ENCODE measurements at places on chromosomes 11 and 22.

DNA sequence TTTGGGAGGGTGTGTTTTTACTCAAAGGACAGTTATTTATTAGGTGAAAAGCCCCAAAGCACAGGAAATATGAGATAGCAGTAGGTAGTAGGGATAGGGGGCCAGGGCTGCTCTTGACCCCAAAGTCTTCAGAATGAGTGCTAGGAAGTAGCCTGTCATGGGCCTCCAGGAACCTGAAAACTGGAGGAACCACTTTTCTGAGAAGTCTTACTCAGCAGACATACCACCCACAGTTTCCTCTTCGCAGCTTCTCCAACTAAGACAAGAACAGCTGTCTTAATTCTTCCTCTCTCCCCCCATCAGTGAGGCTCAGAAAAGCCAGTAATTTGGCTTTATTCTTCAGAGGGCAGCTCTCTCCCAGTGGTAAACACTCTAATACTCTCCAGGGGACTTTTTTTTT lies 84.0 kb upstream of the CTSC start:
- DNase-seq = no peak

DNA sequence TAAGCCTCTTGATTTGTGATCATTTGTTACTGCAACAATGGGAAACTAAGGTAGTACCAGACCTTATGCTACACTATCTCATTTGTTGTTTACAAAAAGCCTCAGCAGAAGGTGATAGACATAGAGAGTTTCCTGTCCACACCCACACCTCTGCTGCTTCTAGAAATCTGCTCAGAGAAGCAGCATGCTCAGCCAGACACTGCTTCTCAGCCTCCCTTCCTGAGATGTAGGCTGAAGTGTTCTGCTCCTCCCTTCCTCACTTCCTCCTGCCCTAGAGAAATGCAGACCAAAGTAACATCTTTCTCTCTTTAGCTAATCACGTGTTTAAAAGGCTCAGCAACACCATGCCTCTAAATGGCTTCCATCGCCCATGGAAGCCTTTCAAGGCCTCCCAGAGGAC lies 88.4 kb downstream of the SLC1A2 start:
- DNase-seq = no peak

DNA sequence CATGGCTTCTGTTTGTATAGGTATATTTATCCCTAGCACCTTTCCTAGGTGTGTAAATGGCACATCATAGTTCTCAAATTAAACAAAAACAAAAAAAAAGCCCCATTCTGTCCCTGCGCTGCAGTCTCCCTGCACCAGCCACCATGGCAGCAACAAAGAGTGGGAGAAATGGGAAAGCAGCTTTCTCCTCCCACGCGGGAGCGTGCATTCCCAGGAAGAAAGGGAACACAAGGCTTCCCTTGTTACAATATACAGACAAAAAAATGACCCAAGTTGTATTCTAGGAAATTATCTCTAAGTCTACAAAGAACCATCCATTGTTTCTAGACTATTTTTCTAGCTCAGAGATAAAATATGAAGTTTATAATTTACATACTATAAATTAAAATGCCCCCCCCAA lies 16.1 kb upstream of the TMPRSS5 start:
- no peak for DNase-seq

DNA sequence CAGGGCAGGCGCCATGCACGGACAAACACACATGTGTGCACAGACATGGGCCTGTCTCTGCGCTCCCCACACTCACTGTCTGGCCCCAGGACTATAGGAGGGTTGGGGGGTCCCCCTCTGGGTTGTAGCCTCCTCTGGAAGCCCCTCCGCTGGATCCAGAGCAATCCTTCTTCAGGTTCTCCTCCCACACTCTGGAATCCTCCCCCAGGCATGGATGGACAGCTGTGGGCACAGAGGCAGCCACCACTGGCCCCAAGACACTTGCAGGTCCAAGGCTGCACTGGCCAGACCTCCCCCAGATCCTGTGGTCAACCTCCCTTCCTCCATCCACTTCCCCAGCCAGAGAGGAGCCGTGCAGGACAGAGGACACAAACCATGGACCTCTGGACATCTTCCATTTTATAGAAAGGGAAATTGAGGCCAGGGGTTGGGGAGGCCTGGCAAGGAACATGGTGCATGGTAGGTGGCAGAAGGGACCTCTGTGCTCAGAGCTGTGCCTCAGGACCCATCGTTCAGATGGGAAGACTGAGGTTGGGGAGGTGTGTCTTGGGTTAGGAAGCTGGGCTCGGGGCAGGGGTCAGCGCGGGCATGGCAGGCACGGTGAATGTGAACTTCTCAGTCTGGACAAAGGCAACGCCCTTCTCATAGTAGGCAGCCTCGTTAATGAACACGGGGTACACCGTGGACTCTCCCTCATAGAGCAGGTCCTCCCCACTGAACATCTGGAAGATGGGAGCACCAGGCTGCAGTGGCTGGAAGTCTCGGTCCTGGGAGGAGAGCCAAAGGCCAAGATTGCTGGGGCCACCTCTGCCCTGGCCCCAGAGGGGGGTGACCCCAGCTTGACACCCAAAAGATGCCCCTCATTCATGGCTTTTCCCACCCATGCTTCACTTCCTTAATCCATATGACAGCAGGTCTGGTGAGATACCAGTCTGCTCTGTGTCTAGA lies 2.9 kb upstream of the TBX10 start:
- DNase-seq = no peak

GRCh38 chr11:3138178-3139085 lies 26.7 kb downstream of the OSBPL5 start:
- no peak for DNase-seq

DNA sequence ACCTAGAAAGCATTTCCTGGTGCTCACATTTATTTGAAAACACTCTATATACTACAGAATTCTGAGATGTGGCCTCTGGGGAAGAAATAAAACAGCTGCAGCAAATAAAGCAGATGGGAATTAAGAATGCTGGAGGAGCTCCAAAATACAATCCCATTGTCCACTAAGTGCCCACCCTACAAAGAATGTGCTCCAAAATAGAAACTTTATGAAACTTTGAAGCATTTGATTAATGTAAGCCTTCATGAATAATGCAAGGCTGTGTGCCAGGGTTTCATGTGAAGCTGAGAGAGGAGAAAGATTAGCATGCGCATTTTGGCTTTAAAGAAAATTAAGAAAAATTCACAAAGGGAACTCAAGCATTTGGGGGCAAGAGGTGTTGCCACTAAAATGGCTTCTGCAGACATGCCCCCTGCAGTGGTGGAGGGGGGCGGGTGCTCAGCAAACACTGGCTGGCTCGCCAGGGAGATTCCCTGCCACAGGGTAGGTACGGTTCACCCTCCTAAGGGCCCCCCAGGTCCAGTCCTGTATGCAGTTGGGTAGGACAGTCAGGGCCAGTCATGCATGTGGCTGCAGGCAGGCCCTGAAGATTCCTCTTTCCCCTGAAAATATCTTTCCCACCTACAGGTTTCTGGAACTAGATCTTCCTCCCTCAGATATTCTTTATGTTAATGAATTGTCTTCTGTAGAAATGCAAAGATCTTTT lies 46.6 kb upstream of the RCN1 start:
- no peak for DNase-seq

GRCh38 chr11:83827940-83828554 lies 541.9 kb upstream of the CCDC90B start:
- DNase-seq = no peak

- DNase-seq = no peak
Measured at GRCh38 chr11:76669901-76670484, 554 bp downstream of the LRRC32 start.

- DNase-seq = no peak
Measured at GRCh38 chr22:43160497-43161126, 9.3 kb downstream of the TSPO start.

GRCh38 chr22:49678842-49679170 lies 148.9 kb downstream of the BRD1 start:
- no peak for DNase-seq

GRCh38 chr11:116861539-116861938 lies 24.1 kb upstream of the APOA1 start:
- no peak for DNase-seq

DNA sequence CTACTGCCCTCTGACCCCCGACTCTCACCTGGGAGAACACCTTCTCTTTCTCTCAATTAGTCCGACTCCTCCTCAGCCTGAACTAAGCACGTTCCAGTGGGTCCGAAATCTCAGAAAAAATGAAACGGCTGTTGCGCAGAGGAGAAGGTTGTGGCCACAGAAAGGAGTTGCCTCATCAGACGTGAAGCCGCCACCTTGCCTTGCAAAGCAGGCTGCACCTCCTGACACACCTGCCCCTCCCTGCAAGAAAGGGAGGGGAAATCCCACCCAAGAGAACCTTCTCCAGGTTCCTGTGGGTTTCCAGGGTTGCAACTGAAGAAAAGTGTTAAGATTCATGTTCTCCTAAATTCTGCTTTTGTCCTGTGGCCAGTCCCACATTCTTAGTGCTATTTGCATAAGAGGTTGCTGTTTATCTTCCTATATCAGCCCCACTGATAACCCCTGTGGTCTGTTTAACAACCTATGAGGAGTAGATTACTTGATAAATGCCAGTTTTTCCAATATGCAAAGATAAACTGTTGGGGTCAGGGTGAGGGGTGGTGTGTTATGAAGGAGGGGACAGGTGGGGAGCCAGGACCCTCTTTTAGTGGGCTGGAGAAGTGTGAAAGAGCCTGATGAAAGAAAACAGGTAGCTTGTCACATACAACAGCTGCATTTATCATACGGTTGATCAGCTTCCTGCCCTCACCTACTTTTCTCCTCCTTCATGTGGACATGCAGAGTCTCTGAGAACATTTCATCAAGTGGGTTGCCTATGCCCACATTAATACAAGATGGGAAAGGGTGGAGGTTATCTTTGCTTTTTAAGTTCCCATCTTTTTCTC lies 18.2 kb downstream of the ZBTB16 start:
- no peak for DNase-seq

DNA sequence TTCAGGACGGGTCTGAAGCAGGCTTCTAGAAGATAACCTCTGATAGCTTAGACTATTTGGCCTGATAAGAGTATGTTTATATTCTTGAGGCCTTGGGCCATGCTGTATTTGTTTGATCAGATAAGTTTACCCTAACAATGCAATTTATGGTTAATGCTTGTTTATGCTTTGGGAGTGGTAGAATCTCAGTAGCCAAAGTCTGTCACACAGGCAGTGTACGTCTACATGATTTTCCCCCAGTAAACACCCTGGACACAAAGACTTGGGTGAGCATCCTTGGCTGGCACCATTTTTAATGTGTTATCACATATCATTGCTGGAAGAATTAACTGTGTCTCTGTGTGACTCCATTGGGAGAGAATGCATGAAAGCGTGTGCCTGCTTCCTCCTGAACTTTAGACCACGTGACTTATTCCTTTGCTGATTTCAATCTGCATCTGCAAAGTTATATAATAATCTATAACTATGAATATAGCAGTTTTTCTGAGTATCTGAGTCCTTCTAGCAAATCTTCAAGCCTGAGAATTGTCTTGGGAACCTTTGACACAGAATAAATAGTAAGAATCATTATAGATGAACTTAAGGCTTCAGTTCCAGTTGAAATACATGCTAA lies 172.4 kb downstream of the CASP12 start:
- no peak for DNase-seq

- no peak for DNase-seq
Measured at GRCh38 chr22:36452250-36452977, 29.0 kb downstream of the TXN2 start.

GRCh38 chr22:46113110-46113909 lies 37.0 kb upstream of the PPARA start:
- DNase-seq = no peak

DNA sequence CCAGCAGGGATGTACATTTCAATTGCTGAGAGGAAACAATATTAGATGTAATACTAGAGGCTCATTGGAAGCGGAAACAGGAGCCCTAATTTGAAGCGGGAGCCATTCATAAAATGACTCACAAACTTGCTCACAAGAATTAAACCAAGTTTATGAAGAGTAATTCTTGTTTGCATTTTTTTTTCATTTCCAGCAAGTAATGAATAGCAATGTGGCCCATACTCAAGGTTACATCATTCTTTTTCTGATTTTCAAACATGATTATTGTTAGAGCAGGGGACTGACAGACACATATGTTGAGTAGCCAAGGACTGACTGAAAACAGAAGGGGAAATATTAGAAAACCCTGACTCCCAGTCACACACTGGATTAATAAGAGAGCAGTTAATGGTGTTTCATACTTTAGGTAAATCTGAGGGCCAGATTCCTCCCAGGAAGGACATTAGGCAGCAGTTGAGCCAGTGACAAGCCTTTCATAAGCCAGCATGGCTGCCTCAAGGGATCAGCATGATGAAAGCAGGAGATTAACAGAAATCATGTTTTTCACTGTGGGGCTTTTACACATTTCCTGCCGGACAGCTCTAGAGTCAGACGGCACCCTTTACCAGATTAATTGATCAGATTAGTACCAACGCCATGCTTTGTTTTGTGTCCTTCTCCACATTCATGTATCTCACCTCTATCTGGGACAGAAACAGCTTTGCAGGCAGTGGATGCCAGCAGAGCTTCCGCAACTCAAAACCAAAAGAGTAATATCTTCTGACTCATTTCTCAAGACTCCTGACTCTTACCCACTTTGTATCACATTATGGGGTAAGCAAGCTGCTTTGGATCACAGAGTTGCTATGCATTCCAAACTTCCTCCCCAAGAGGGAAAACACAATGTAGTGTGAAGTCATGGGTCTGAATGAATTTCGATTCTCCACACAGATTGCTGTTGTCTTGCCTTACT lies 831.6 kb downstream of the KCNA4 start:
- no peak for DNase-seq

DNA sequence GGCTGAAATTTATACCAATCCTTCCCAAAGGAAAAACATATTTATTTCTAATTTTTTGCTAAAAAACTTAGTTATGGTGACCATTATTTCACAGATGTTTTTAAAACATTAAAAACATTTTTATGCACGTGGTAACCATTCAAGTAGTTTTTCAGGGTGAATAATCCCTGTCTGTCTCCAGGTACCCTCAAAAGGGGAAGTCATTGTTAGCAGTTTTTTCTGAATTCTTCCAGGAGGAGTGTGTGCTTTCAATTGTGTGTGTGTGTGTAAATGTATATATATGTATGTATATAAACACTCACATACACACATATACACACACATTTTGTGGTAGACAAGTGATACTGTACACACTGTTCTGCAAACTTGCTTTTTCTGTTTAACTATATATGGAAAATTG lies 43.9 kb downstream of the MIAT start:
- DNase-seq = no peak

- no peak for DNase-seq
Measured at GRCh38 chr11:95799546-95799945, 9.2 kb downstream of the CEP57 start.

- no peak for DNase-seq
Measured at GRCh38 chr11:59145534-59145933, 2.9 kb downstream of the FAM111A start.

Data from activated CD4-positive, CD25-positive, alpha-beta regulatory T cell (primary cell).